ENCODE measurements at places on chromosomes 5 and 9.
A peak's percentile ranks its signal among the peaks of the same experiment; 100 is the strongest.

DNA sequence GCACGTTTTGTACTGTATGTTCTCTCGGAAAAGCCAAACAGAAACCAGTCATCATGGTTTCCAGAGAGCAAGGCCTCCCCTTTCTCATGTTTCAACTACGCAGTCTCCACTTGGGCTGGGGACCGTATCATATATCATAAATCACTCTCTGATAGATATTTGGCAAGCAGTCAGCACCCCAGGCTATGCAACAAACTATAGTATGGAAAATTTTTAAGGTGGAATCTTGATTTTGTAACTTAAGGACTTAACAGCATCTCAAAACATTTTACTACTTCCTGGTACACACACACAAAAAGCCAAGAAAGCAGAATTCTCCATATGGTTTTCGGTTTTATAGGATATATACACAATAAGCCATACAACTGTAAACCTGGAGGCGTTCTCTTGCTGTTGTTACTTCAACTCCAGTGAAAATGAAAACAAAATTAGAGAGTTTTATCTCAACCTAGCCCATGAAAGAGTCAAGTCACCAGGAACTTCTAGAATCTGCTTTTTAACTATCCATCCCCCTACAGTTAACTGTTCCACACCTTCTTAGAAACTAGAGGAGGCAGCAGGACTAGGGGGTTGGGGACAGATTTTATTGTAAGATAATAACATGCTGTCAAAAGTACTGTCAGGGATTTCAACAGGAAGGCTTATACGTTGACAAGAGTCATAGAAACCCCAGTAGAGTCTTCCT is 283.4 kb downstream of the NFIB start:
- no peak for DNase-seq

DNA sequence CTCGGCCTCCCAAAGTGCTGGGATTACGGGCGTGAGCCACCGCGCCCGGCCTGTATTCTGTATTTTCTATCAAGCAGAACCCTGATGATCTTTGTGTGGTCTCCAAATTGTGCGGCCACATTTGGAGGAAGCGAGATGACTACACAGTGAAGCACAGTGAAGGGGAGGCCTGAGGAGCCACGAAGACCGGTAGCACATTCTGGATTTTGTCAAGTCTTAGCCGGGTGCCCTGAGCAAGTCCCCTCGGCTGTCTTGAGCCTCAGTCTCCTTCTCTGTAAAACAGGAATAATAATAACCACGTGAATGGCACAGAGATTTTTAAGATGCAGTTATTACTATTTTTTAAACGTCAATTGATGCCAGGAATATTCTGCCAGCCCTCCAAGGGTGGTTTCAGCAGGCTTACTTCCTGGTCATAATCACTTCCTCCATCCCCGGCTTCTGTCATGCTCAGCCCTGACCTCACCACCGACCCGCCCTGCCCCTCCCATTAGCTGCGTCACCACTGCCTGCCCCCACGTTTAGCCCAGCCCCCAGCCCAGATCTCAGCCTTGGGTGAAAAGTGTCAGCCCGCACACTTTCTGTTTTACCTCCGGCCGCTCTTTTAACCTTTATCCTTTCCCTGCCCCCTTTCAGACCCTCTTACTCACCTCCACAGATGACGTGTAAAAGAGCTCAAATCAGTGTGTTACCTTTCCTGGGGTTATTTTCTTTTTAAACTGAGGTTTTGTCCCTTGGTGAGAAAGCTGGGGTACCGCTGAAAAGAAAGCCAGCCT is 27.0 kb upstream of the ERGIC1 start:
- peak; percentile 90 for DNase-seq

GRCh38 chr9:99894826-99895225 is 11.6 kb upstream of the STX17 start:
- DNase-seq = no peak

- DNase-seq = no peak
Measured at GRCh38 chr5:55621229-55621628, 86.5 kb upstream of the PLPP1 start.

- DNase-seq = no peak
Measured at GRCh38 chr9:81613002-81613812, 76.1 kb downstream of the TLE1 start.

DNA sequence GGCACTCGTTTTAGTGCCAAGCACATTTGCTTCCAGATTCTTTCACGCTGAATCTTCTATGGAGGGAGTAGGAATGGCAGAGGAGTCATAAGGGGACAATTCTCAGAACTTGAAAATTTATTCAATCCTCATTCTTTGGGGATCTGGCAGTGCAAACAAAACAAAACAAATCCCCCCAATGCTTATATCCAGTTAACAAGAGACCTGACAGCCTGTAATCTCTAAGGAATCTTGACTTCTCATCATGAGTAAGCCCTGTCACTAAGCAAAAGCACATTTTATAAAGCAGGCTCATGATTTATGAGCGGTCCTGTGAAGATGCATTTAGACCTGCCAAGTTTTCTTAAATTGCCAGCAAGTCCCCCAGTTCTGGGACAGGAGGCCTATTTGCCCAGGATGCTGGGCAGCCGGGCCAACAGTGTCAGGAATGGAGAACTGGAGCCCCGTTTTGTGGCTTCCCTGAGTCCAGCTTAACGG is 513.9 kb downstream of the CTNND2 start:
- DNase-seq = no peak

- DNase-seq = no peak
Measured at GRCh38 chr9:81822967-81823366, 105.3 kb upstream of the SPATA31D4 start.

- no peak for DNase-seq
Measured at GRCh38 chr5:129112295-129112694, 17.7 kb downstream of the ISOC1 start.

- DNase-seq = no peak
Measured at GRCh38 chr9:92206488-92206887, 87.0 kb downstream of the IARS1 start.

- DNase-seq = no peak
Measured at GRCh38 chr5:11037080-11037479, 276.0 kb upstream of the DAP start.

GRCh38 chr9:114499941-114500696 is 5.2 kb downstream of the WHRN start:
- no peak for DNase-seq

GRCh38 chr5:37900692-37901091 is 60.9 kb upstream of the GDNF start:
- DNase-seq = no peak

DNA sequence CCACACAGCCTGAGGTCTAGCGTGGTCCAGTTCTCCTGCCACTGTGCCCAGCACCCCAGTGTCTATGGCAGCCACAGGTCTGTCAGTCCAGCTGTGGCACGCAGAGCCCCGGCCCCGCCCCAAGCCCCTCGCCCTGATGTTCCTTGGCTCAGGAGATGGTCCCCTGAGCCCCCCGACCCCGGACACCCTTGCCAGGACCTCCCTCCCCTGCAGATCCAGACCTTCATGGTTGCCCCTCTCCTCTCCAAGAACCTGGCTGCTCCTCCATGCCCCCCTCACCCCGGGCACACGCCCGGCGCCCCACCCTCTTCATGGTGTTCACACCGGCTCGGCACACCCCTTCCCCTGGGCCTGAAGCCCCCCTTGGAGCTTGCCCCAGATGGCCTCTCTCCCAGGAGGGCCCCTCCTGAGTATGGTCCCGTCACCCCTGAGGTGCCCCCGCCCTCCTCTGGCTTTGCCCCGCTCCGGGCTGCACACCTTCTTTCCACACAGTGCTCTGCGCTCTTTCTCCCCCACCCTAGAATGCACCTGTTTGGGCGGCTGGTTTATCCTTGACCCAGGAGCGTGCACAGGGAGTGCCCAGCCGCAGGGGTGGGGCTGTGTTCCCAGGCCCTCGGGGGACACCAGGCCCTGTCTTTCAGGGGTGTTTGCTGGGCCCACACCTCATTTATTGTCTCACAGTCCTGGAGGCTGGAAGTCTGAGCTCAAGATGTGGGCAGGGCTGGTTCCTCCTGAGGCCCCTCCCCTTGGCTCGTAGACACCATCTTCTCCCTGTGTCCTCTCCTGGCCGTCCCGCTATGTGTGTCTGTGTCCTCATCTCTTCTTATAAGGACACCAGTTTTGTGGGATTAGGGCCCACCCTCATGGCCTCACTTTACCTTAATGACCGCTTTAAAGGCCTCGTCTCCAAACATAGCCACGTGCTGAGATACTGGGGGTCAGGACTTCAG is 37.6 kb downstream of the KCNT1 start:
- no peak for DNase-seq

DNA sequence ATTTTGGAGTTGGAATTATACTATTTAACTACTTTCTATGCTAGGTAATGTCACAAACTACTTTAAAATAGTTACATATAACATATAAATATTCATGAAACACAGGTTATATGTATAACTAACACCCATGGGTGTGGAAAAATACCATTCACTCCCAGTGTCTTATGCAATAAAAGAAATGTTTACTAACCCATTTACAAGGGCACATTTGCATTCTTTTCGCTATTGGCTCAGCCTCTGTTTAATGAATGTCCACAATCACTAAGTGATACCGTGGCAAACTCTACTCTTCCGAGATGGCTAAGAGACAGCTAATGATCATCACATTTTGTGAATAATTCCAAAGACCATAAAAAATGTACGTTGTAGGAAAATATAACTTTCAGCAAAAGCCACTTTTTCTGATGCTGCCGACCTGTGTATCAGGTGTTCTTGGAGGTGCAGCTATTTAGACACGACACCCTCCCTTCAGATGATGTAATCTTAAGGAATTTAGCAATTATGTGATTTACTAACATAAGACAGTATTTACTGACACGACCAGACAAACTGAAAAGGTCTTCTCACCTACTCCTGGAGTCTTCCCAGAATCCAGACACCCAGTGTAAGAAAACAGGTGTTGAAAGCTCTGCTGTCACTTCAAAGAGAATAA is 121.7 kb upstream of the FAM120A start:
- DNase-seq = no peak

DNA sequence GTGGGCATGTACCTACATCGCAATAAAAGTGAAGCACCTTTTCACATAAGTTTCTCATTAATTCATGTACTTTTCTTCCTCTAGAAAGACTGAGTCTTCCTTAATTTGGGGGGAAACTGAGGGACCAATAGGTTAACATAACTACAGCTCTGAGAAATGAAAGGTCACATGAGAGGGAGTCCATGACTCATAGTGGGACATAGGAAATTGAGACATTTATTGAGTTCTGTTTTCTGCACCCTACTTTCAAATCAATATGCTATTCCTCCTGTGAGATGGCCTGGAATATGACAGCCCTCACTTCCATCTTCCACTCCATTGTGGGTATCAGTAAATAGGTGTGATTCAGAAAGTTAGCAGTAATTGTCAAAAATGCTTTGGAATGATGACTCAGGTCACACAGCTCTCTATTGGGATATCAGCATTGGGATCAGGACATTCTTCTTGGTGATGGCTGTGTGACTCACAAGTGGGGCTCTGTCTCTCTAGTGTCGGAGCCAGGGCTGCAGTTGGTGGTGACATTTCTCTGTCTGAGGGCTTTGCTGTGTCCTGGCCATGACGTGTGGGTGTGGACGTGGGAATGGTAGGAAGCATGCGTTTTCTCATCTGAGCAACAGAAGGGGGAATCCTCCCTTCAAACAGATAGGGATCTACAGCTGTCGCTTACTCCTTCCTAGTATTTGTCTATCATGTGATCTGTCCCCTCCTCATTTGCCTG is 125.0 kb downstream of the TRIO start:
- DNase-seq = no peak

DNA sequence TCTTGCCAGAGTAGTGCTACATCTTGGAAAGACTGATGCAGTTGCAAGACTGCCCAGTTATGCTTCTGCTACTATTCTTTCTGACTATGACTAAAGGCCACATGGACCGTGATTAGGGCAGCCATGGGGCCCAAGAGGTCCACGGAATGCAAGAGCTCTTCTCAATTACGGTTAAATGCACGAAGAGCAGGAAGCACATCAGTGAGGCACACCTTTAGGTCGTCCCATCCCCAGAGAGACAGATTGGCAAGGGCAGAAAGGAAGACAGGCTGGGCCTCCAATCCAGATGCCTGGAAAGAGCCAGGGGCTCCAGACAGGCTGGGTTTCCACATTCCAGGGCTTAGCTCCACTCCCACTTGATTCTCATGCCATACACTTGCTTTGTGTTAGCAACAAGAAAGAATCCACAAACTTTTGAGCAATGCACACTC is 132.3 kb upstream of the SLIT3 start:
- DNase-seq = no peak
